ENCODE measurements at places on chromosomes 2 and 18.

- no peak for DNase-seq
Observed at GRCh38 chr18:58538604-58539386, 90.1 kb downstream of the ALPK2 start.

DNA sequence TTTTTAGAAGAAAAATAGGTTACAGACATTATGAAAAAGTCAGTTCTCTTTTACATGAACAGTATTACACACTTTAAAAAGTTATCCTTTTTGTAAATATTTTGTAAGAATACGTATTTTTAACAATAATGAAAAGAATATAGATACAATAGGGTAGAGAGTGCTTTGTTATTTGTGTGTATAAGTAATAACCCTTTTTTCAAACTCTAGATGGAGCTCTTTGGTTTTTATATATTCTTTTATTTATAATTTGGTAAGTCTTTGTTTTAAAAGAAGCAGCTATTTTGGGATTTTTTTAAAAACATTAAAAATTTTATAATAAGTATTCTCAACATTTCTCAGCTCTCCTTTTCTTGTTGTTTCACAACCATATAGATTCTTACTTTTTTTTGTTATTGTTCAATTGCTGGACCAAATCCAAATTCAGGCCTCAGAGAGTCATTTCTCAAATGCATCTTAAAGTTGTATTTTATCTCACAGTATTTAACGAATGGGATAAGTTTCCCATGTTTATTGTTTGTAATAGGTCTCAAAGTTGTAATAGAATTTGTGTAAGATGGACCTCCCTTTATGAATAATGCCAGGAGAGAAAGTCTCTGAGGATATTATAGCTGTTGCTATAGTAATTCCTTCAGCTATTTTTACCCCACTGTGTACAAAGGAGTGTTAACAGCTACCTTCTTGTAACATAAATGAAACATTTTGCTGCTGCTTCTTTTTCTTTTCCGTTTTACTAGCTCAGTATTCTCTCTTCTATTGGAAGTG lies 46.4 kb downstream of the ACYP2 start:
- DNase-seq: no peak

- no peak for DNase-seq
Observed at GRCh38 chr2:239392688-239393387, 8.0 kb downstream of the HDAC4 start.

DNA sequence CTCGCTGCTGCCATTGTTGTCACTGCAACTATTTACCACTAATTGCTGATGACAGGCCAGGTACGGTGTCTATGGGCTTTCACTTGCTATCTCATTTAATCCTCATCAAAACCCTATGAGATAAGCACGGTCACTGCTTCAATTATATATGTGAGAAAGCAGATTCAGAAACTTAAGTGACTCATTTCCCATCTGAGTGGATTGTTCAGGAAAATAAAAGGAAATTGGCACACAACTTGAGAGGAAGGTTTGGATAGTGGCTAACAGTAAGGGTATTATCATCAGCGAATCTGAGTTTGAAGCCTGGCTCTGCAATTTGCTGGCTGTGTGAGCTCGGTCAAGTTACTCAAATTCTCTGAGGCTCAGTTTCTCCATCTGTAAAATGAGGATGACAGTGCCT lies 196.0 kb downstream of the KCNS3 start:
- no peak for DNase-seq

GRCh38 chr2:205708231-205708631 lies 25.9 kb downstream of the NRP2 start:
- DNase-seq: no peak

DNA sequence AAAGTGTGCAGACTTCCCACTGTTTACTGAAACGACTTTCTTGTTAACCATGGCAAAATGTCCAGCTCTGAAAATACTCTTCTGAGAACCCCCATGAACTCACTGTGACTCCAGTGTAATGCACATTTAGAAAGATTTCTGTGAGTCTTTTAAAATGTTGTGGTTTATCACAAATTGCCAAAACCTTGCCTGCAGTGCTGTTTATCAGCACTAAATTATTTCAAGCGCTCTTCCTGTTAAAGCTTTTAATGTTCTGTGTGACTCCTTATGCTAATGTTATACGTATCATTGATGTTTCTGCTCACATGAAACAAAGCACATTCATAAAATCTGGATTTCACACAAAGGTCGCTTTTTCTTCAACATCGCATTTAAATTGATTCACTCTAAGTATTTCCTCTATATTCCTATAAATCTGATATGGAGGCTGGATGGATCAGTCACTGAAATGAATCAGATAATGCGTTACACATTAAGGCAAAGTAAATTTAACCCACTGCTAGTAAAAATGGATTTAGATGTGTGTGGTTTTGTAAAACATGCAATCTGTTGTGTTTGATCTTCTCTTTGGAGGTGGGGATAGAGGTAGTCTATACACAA lies 521.2 kb downstream of the NYAP2 start:
- no peak for DNase-seq

DNA sequence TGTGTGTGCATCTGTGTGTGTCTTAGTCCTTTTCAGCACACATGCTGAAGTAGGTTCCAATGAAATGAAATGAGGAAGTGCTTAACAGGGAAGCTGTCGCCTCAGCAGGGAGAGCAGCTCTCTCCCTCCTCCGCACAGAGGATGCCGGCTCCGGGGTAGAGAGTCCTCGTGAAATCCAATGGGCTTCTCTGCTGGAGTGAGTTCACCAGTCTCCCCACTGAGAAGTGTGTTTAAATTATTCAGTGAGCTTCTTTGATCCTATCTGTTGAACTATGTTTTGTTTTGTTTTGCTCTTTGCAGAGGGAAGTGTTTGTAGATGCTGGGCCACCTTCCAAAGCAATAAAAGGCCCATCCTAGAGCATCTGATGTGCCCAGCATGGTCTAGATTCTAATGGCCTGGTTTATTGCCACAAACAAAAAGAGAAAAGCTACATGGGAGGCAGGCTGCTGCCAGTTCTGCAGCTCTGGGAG lies 6.7 kb downstream of the PPP1R7 start:
- DNase-seq: peak; percentile 78

DNA sequence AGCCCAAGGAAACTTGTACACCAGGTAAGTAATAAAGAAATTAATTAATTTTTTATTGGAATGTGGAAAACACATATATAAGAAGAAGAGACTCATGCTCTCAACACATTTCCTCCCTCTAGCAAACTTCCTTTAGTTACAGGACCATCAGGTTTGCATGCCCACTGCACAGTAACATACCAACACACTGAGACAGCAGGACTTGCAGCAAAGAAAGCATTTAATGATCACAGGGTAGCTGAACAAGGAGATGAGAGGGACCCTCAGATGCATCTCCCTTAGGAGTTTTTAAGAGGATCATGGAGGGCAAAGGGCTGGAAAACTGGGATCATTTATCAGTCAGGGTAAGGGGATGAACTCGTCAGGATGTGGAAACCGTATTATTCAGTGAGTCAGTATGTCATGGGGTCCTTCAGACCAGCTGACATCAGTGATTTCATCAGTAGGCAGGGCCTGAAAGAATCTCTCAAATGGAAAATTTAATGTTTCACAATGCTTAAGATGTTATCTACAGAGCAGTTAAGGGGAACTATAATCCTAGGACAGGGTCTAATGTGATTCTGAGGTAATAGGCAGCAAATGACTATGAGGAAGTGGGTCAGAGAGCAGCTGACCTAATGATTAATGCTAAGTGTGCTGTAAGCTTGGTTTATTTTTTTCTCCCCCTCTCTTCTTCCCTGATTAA lies 193.8 kb upstream of the RND3 start:
- DNase-seq: peak; percentile 67

- no peak for DNase-seq
Observed at GRCh38 chr2:181627545-181627944, 29.4 kb downstream of the CERKL start.

DNA sequence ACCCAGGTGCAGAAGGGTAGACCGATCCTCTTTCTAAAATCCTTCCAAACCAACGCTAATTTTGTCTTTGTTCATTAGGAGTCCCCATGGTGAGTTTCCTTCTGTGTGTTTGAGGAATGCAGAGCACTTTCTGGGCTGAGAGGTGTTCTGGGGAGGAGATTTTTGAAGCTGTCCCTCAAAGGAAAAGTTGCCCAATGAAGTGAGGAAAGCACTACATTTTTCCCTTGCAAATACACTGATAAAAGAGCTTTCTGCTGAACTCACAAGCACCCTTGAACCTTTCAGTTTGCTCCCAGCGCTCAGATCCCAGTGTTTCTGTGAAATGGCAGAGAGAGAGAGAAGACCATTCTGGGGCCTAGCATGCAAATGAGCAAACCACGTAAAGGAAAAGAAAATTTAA lies 299.6 kb upstream of the FANCL start:
- no peak for DNase-seq

- peak; percentile 28 for DNase-seq
Observed at GRCh38 chr18:48023334-48024008, 93.0 kb upstream of the SMAD2 start.

- DNase-seq: no peak
Observed at GRCh38 chr2:61770746-61771145, 83.1 kb downstream of the FAM161A start.

DNA sequence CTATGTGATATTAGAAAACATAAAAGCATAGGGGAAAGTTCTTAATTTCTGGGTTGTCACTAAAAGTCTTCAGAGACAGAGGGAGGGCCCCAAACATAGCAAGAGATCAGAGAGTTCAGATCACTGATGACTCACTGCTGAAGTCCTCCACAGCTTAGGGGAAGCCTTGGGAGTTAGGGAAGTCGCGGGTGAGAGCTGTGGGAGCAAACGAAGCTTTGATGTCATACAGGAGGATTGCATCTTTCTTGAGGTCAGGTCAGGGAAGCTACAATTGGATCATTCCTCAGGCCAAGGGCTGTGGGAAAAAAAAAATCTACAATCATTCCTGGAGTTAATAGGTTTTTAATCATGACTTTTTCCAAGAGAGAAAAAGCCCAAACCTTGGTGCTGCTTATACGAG lies 96.2 kb downstream of the COPS8 start:
- peak; percentile 49 for DNase-seq

- DNase-seq: no peak
Observed at GRCh38 chr2:238900511-238900910, 52.6 kb downstream of the TWIST2 start.

- no peak for DNase-seq
Observed at GRCh38 chr2:177449159-177449558, 56.6 kb downstream of the AGPS start.

DNA sequence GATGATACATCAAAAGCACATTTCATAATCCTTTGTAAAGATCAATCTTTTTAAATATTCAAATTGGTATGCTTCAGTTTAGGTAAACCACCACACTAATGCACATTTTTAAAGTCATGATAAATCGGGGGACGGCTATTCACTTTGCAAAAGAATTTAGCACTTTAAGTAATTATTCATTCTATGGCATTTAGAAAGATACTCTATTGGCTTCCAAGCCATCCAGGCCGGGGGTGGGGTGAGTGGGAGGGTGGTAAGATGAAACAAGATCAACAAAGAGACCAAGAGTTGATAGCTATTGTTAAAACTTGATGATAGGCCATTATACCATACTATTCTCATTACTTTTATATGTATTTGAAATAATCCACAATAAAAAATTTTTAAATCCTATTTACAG lies 41.0 kb downstream of the EPG5 start:
- no peak for DNase-seq

- no peak for DNase-seq
Observed at GRCh38 chr2:141899740-141900139, 231.1 kb downstream of the LRP1B start.

DNA sequence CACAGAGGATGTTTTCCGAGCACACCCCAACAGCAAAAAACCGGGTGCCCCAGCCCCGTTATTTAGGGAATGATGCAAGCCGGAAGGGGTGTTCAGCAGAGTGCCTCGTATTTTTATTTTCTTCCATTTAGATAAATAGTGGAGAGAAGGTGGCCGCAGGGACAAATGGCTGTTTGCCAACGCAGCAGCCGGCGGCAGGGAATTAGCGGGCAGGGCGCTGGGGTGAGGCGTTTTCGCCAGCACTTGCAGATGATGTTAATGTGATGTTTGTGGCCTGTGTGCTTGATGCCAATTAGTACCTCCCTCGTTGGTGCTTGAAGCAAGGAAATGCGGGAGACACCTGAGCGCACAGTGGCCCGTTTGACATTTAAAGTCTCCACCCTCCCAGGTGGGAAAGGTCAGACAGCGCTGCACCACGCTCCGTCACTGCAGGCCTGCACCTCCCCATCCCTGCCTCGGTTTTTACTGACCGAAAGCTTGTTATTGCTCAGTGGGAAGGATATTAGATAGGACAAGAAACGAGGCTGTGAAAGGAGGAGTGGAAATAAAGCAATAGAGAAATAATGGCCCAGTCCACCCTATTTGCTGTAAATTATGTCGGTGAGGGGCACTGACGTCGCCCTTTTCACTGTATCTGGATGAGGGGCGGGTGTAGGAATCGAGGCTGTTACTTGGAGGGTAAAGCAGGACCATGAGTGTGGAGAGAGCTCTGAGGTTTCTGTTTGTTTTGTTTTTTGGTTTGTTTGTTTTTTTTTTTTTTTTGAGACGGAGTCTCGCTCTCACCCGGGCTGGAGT lies 39.1 kb downstream of the NFATC1 start:
- DNase-seq: no peak

- DNase-seq: no peak
Observed at GRCh38 chr2:190342611-190343010, 778 bp upstream of the INPP1 start.

DNA sequence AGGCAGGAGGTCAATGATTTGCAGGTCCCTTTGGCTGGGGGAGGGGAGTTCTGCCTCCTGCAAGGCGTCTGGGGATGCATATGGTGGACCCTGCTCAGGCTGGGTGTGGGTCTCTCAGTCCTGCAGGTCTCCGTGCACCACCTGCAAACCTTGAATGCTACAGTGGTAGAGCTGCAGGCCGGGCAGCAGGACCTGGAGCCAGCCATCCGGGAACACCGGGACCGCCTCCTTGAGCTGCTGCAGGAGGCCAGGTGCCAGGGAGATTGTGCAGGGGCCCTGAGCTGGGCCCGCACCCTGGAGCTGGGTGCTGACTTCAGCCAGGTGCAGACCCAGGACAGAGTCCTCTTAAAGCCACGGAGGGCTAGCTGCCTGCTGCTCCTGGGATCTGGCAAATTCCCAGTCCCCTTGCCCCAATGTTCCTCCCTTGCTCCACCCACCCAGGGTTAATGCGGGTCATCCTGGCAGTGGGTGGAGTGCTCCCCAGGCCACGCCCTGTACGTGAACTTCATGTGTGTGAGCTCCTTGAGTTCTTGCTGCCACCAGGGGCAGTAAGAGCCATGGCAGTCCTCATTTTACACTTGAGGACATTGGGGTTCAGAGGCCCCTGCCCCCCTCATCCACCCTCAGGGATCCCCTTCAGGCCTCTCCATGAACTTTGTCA lies 3.1 kb downstream of the PROM2 start:
- no peak for DNase-seq

GRCh38 chr2:69386360-69386759 lies 667 bp downstream of the GFPT1 start:
- DNase-seq: no peak

DNA sequence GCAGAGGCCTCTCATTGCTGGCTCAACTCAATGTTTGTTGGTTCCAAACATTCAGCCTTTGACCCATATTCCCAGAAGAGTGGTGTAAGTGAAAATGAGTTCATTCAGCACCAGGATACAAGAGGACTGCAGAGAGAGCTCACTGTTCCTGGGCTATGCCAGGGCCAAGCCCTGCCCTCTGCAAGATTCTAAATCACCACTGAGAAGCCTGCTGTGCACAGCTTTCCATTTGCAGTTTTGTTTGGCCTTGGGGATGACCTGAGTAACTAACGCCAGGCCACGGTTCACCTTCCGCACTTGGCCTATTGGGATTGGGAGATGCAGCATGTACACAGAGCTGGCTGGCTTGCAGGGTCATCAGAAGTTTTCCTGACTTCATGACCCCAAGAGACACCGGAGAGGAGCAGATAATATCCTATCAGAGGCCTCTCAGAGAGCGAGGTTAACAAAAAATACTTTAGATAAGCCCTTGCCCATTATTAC lies 12.6 kb downstream of the GKN1 start:
- no peak for DNase-seq

- no peak for DNase-seq
Observed at GRCh38 chr18:8114480-8114879, 494.8 kb upstream of the RAB12 start.
